Kidney (tissue), 22 donors: ENCODE measurements at places on chromosomes 4 and X.

DNA sequence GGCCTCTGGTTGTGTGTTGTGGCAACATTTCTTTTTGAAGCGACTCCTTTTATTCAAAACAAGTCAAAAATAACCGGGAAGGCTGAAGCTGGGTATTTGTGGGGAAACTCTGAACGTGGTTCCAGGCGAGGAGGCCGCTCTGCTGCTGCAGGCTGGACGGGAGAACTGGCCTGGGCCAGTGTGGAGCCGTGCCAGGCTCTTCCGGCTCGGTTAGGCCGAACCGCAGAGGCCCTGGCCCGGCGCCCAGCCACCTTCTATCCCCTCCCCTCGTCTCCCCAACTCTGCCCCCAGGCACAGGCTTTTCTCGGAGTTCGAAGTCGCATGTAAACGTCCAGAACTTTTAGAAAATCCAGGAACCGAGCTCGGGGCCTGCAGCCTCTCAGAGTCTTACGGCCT is 2.4 kb upstream of the BCOR start:
- no peaks in the 10 kb centered on the region for H3K36me3 ChIP-seq
- H3K27ac ChIP-seq: no peak overlapping the region
- H3K4me1 ChIP-seq: no peaks in the 10 kb centered on the region
- peaks cover 6% of the 10 kb centered on the region for H3K27me3 ChIP-seq
- no peak overlapping the region for H3K4me3 ChIP-seq
- DNase-seq: peak; percentile 84

DNA sequence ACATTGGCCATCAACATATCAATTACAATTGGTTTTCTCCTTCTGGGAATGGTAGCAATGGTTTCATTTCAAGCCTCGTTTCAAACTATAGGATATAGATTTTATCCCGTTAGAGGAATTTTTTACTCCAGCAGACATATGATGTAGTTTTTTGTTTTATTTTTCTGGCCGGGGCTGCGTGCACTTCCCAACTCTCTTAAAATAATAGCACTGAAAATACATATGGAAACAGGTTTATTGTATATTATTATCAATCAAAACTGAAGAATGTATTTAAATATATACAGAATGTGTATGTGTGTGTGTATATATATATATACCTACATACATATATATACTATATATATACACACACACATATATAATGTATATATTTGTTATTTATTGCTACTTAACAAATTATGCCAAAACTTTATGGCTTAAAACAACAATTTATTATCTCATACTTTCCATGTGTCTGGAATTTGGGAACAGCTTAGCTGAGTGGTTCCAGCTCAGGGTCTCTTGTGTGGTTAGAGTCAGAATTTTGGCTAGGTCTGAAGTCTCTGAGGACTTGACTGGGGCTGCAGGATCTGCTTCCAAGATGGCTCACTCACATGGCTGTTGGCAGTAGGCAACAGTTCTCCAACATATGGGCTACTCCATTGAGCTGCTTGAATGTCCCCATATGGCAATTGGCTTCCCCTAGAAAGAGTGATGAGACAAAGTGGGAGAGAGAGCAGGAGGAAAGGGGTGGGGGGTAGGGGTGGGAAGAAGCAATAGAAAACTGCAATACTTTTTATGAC is 314.1 kb downstream of the PPP1R2C start:
- DNase-seq: no peak
- no peaks in the 10 kb centered on the region for H3K4me1 ChIP-seq
- no peak overlapping the region for H3K4me3 ChIP-seq
- H3K27me3 ChIP-seq: no peaks in the 10 kb centered on the region
- no peaks in the 10 kb centered on the region for H3K36me3 ChIP-seq
- H3K27ac ChIP-seq: no peak overlapping the region

- no peak for DNase-seq
- H3K27ac ChIP-seq: no peak overlapping the region
- peaks cover 5% of the 10 kb centered on the region for H3K4me1 ChIP-seq
These were observed 990 bp upstream of the HADH start for GRCh38 chr4:107988763-107989035.

GRCh38 chrX:38262715-38263620 is 42.3 kb upstream of the SRPX start:
- no peak overlapping the region for H3K4me3 ChIP-seq
- no peaks in the 10 kb centered on the region for H3K4me1 ChIP-seq
- H3K27ac ChIP-seq: no peak overlapping the region
- no peak for DNase-seq
- H3K27me3 ChIP-seq: no peaks in the 10 kb centered on the region

GRCh38 chr4:38987491-38987890 is 44.7 kb downstream of the TMEM156 start:
- DNase-seq: no peak
- H3K27ac ChIP-seq: no peak overlapping the region
- no peaks in the 10 kb centered on the region for H3K36me3 ChIP-seq

GRCh38 chrX:34653811-34654210 is 3.3 kb downstream of the TMEM47 start:
- H3K36me3 ChIP-seq: no peaks in the 10 kb centered on the region
- H3K27ac ChIP-seq: peak overlapping the region; percentile 77
- DNase-seq: no peak
- H3K4me1 ChIP-seq: peaks cover 4% of the 10 kb centered on the region

DNA sequence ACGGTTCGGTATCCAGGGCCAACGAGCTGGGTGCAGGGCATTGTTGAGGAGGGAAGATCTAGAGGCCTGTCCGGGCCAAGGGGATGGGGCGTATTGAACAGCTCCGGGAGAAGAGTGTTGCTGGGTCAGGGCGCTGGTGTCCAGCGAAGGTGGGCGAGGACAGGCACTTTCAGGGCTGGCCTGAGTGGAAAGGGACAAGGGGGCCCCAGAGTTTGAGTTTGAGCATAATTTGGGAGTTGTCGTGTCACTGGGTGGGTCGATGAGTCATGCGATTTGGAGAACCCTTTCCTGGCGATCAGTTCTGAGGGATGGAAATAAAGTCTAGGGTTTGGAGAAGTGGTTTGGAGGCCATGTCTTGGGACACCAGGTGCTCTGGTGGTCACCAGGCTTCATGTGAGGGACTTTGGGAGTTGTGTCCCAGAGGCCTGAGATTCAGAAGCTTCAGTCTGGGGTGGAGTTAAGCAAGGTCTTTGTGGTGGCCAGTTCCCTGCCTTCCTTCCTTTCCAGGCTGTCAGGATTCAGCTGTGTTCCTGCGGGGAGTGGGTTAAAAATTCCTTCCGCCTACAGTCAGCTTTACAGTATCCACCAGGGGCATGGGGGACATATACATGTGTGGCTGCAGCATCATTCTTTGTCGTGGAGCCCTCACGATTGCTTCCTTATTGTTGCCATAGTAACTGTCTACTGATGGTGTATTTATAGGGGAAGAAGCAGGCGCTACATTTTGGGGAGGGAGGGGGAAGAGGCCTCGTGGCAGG is 504 bp downstream of the PRRG3 start:
- no peaks in the 10 kb centered on the region for H3K36me3 ChIP-seq
- H3K4me3 ChIP-seq: no peak overlapping the region
- no peaks in the 10 kb centered on the region for H3K27me3 ChIP-seq
- H3K27ac ChIP-seq: no peak overlapping the region

DNA sequence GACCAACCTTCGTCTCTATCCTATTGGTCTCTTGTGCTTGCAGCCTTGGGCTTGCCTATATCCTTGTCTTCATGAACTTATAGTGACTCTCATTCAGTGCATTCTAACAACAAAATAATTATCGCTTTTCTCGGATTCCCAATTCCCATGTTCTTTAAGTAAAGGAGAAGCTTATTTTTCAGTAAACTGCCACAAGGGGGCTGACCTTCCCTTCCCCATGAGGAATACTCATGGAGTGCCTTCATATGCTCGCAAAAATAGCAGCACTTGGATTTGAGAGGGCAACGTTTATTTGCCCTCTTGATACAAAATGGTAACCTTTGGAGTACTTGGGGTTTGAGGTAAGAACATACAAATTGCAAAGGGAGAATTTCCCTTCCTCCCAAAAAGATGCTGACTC is 183.2 kb upstream of the TENT5D start:
- no peak overlapping the region for H3K4me3 ChIP-seq
- H3K36me3 ChIP-seq: no peaks in the 10 kb centered on the region
- H3K27me3 ChIP-seq: no peaks in the 10 kb centered on the region
- peak; percentile 10 for DNase-seq

- no peak overlapping the region for H3K4me3 ChIP-seq
- H3K36me3 ChIP-seq: no peaks in the 10 kb centered on the region
- no peak for DNase-seq
These were observed 132.0 kb upstream of the HDX start for GRCh38 chrX:84634201-84634782.

GRCh38 chrX:21863241-21863640 is 7.5 kb downstream of the YY2 start:
- no peaks in the 10 kb centered on the region for H3K36me3 ChIP-seq
- no peak overlapping the region for H3K4me3 ChIP-seq
- DNase-seq: no peak
- no peaks in the 10 kb centered on the region for H3K4me1 ChIP-seq
- no peaks in the 10 kb centered on the region for H3K27me3 ChIP-seq

GRCh38 chrX:20432048-20432447 is 165.3 kb upstream of the RPS6KA3 start:
- no peak overlapping the region for H3K27ac ChIP-seq
- no peaks in the 10 kb centered on the region for H3K4me1 ChIP-seq
- no peak for DNase-seq
- no peaks in the 10 kb centered on the region for H3K36me3 ChIP-seq

DNA sequence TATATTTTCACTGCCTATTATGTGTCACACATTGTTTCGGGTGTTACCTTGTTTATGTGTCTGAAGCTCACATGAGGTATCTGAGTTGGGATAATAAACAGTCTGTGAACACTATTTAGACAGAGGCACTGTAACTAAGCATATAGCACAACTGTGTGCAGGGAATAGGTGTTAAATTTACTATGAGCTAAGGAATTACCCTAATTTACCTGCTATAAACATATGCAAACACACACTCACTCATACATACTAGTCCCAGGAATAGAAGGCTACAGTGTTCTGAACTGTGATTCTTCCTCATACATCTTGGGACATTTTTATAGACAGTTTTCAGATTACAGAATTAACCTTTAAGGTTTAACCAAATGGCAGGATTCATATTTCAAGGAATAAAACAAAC is 127.6 kb upstream of the SPANXN4 start:
- DNase-seq: no peak
- H3K4me3 ChIP-seq: no peak overlapping the region
- H3K27me3 ChIP-seq: no peaks in the 10 kb centered on the region
- H3K4me1 ChIP-seq: no peaks in the 10 kb centered on the region

GRCh38 chr4:185119927-185120630 is 23.0 kb upstream of the SLC25A4 start:
- DNase-seq: no peak
- no peaks in the 10 kb centered on the region for H3K27me3 ChIP-seq
- H3K4me3 ChIP-seq: no peak overlapping the region

GRCh38 chr4:56360071-56360470 is 27.2 kb downstream of the AASDH start:
- no peaks in the 10 kb centered on the region for H3K4me1 ChIP-seq
- DNase-seq: no peak
- H3K27me3 ChIP-seq: no peaks in the 10 kb centered on the region
- no peak overlapping the region for H3K4me3 ChIP-seq

DNA sequence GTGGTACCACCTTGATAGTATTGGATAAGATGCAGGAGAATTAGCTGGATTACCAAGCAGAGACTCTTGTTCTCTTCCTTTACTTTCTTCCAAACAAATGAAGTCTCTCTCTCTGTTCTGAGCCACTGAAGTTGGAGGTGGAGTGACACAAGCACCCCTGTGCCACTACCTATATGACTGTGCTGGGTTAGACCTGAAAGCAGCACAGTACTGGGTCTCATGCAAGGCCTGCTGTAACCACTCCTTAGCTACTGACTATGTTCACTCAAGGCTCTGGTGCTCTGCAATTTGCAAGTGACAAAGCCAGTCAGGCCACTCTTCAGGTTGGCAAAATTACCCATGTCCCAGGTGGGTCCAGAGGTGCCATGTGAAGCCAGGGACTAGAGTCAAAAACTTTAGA is 389.6 kb upstream of the MAOA start:
- H3K36me3 ChIP-seq: no peaks in the 10 kb centered on the region
- DNase-seq: no peak
- H3K27me3 ChIP-seq: no peaks in the 10 kb centered on the region
- no peak overlapping the region for H3K27ac ChIP-seq
- H3K4me1 ChIP-seq: no peaks in the 10 kb centered on the region

DNA sequence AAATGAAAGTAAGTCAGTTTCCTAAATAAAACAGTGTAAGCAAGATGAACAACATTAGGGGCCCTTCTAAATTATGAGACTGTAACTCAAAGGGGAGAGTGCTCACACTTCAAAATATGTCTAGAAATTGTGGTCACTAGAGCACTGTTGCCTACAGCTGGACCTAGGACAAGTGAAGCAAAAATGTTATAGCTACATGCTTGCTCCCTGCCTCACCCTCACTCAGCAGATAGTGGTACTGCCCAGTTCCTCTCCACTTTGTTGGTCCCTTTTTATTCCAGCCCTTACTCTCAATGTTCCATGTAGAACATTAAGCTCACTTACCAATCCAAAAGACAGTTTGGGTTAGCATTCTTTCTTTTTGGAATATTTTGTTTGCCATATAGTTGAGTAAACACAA is 147.3 kb downstream of the GRIA3 start:
- H3K27me3 ChIP-seq: no peaks in the 10 kb centered on the region
- no peak for DNase-seq
- no peak overlapping the region for H3K27ac ChIP-seq
- no peak overlapping the region for H3K4me3 ChIP-seq

DNA sequence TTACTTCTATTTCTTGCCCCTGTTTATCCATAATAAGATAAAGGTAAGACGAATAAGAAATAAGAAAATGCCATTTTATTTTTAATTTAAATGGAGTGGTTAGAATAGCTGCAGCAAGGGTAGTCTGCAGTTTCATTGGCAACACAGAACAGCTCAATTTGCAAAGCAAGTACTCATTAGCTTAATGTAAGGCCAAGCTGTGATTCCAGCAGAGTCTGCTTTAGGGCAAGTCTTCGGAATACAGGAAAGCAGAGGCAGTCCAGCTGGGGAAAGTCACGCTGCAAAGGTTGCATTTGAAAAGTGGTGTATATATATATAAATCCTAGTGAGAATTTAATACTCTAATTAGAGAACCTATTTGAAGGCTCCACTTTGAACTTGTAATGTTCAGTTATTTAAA is 59.0 kb downstream of the ANXA10 start:
- no peaks in the 10 kb centered on the region for H3K36me3 ChIP-seq
- H3K4me3 ChIP-seq: no peak overlapping the region
- no peaks in the 10 kb centered on the region for H3K4me1 ChIP-seq
- no peaks in the 10 kb centered on the region for H3K27me3 ChIP-seq

- H3K4me3 ChIP-seq: no peak overlapping the region
- H3K27ac ChIP-seq: no peak overlapping the region
- H3K4me1 ChIP-seq: peaks cover 8% of the 10 kb centered on the region
- H3K36me3 ChIP-seq: peaks cover 3% of the 10 kb centered on the region
These were observed 3.6 kb downstream of the CASP6 start for GRCh38 chr4:109699553-109700225.

- H3K27ac ChIP-seq: no peak overlapping the region
- peaks cover 11% of the 10 kb centered on the region for H3K4me1 ChIP-seq
- peaks cover 3% of the 10 kb centered on the region for H3K36me3 ChIP-seq
- no peaks in the 10 kb centered on the region for H3K27me3 ChIP-seq
- H3K4me3 ChIP-seq: no peak overlapping the region
These were observed 19.1 kb downstream of the CD99 start for GRCh38 chrX:2710041-2710840.
